Kidney (tissue), 22 donors: ENCODE measurements at places on chromosomes 5 and 9.
A peak's percentile ranks its signal among the peaks of the same experiment; 100 is the strongest.

- no peaks in the 10 kb centered on the region for H3K4me1 ChIP-seq
- peak overlapping the region; percentile 85 for H3K4me3 ChIP-seq
- peak overlapping the region; percentile 86 for H3K27ac ChIP-seq
- DNase-seq = peak; percentile 93
Measured at GRCh38 chr5:173972925-173973615, 15.9 kb upstream of the C5orf47 start.

GRCh38 chr9:113597390-113598241, 134.1 kb downstream of the RGS3 start:
- no peaks in the 10 kb centered on the region for H3K4me1 ChIP-seq
- H3K27me3 ChIP-seq = no peaks in the 10 kb centered on the region
- peak; percentile 52 for DNase-seq
- no peaks in the 10 kb centered on the region for H3K36me3 ChIP-seq

- peaks cover 26% of the 10 kb centered on the region for H3K4me1 ChIP-seq
- no peaks in the 10 kb centered on the region for H3K27me3 ChIP-seq
- DNase-seq = peak; percentile 66
- H3K27ac ChIP-seq = peak overlapping the region; percentile 96
- no peaks in the 10 kb centered on the region for H3K36me3 ChIP-seq
Measured at GRCh38 chr9:95005278-95006143, 279.0 kb downstream of the AOPEP start.

DNA sequence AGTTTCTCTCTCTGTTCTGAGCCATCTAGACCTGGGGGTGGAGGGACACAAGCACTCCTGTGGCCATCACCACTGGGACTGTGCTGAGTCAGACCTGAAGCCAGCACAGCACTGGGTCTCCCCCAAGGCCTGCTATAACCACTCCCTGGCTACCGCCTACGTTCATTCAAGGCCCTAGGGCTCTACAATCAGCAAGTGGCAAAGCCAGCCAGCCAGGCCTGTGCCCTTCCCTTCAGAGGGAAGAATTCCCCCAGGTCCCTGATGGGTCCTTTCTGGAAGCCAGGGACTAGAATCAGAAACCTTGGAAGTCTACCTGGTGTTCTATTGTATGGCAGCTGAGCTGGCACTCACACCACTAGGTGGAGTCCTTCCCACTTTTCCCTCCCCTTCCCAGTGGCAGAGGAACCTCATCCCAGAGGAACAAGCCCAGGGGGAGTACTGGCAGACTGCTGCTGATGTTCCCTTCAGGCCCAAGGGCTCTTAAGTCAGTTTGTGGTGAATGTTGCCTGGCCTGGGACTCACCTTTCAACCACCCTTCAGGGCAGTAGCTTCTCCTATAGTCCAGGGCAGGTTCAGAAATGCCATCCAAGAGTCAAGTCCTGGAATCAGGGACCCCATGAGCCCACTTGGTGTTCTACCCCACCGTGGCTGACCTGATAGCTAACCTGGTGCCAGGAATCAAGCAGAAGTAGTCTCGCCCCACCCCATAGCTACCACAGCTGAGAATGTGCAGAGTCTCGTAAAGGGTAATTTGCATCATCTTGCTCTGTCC, 20.0 kb downstream of the JMY start:
- no peaks in the 10 kb centered on the region for H3K27me3 ChIP-seq
- no peak overlapping the region for H3K27ac ChIP-seq
- DNase-seq = no peak
- H3K36me3 ChIP-seq = no peaks in the 10 kb centered on the region
- H3K4me1 ChIP-seq = no peaks in the 10 kb centered on the region
- no peak overlapping the region for H3K4me3 ChIP-seq
